GM13976 (cell line): ENCODE measurements at places on chromosomes 5 and 9.

DNA sequence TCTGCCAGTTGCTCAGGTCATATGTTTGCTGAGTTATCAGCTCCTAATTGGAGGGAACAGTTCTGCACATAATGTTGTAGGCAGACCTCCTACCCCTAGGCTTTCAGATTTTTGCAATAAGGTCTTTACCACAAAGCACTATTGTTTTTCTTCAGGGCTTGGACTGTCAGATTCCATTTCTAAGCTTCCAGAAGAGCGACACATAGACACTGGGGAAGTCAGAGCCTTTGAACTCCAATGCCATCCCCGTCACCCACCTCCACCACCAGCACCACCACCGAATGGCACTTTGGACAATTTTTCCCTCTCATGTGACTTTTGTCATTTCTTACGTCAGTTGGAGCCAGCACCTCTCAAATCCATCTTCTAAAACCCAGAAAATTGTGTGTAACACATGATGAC, 28.3 kb upstream of the SPRY4 start:
- DNase-seq, result no peak

GRCh38 chr9:124273427-124274160, 15.8 kb downstream of the NEK6 start:
- no peak for DNase-seq

DNA sequence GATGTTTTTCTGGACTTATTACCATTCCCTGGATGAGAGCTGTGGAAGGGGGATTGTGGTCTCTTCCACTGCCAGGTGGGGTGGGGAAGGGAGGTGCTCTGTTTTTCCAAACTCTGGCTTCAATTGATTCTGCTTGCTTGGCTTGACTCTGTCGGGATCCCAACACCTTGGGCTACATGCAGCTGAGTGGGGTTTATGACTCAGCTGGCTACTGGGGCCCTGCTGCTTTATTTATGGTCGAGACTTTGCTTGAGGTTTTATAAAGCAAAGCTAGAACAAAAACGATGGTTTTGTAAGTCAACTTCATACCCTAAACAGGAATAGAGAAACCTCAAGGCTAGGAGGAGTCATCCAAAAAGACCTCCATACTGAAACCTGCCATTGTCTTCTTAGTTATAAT, 76.3 kb downstream of the AOPEP start:
- peak; percentile 57 for DNase-seq

DNA sequence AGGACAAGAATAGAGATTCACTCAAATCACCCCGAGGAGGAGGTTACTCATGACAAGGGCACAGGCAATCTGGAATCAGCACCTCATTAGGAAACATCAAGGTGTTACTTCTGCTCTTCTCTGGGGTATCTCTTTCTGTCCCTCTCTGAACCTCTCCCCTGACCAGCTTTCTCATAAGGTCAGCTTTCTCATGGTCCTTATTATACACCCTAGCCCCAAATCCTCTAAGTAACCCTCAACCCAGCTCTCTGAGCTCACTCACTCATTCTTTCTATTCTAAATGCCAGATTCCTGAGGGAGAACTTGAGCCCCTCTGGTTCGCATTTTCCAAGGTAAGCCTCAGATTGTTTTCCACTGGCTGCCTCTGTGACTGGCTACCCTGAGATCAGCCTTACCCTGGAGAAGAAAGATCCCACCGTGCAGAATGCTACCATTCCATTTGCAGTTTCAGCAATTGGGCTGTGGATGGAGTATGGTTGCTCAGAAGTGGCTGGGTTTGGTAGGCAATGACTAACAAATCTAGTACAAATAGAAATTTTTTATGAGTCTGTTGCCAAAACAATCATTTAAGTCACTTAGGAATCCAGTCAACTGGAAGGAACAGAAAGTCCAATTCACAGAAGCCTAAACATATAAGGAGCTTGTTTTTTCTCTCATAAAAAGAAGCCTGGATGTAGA, 9.0 kb upstream of the TIMD4 start:
- DNase-seq, result no peak

GRCh38 chr9:112142420-112142819, 32.7 kb downstream of the SUSD1 start:
- DNase-seq, result no peak

- no peak for DNase-seq
Measured at GRCh38 chr9:91577633-91578061, 154.0 kb upstream of the NFIL3 start.

- DNase-seq, result no peak
Measured at GRCh38 chr5:171832775-171833174, 47.2 kb downstream of the SMIM23 start.

- no peak for DNase-seq
Measured at GRCh38 chr5:120682851-120683250, 218.8 kb downstream of the PRR16 start.

DNA sequence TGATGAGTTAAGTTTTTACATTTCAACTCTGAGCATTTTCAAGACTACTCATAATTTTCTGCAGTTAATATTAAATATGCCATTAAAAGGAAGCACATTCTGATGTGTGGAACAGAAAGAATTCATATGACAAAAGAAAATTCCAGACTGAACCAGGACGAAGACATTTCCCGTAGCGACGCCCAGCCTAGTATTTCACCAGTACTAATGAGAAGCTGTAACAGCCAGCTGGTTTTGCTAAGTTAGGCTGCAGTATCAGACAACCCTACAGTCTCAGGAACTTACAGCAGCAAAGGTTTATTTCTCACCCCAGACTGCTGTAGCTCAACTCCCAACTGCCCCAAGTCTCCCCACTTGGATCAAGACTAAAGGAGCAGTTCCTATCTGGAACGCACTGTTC, 91.6 kb downstream of the TMEM174 start:
- DNase-seq, result no peak

- DNase-seq, result no peak
Measured at GRCh38 chr9:127258606-127259471, 5.7 kb upstream of the GARNL3 start.

- no peak for DNase-seq
Measured at GRCh38 chr9:125470767-125471580, 209.3 kb downstream of the GAPVD1 start.

DNA sequence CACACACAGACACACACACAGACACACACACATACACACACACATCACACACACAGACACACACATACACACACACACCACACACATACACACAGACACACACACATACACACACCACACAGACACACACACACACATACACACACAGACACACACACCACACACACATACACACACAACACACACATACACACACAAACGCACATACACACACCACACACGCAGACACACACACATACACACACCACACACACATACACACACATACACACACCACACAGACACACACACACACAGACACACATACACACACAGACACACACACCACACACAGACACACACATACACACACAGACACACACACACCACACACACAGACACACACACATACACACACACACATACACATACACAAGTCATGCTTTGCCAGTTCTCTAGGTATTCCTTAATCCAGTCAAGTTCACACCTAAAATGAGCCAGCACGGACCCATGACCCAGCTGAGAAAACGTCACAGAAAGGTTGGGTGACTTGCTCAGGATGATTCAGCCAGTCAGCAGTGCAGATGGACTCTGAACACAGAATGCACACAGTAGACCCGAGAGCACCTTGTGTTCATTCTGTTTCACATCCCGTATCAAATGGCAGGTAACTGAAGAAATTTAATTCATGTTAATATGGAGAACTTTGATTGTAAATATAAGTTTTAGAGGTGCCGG, 746.4 kb downstream of the MTRR start:
- DNase-seq, result no peak

DNA sequence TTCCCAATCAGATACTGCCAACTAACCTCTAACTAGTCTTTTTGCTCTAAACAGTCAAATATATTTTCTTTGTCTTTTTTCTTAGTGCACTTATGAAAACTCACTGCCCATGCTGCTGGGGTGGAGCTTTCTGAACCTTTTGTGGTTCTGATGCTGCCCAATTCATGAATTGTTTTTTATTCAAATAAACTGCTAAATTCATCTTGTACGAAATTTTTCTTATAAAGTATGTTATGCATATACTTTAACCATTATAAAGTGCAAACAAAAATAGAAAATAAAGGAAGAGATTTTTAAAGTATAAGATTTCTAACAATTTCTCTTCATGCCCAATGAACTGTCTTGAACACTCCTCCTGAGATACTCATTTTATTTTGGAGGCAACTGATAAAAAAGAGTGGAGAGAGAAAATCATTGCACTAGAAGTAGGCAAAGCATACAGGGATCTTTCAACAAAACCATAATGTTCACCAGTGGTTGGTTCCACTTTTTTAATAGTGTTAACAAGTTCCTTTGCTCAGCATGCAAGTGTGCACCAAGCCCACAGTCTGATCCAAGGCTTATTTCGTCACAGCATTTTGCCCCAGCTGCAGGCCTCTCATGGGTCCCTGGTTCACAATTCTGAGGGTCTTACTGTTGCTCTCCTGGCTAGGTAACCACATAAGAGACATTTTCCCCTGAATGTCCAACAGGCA, 6.2 kb upstream of the FYB1 start:
- DNase-seq, result no peak

- no peak for DNase-seq
Measured at GRCh38 chr5:3194684-3195083, 400.9 kb upstream of the IRX1 start.

- DNase-seq, result no peak
Measured at GRCh38 chr9:84271921-84272556, 68.5 kb downstream of the SLC28A3 start.

DNA sequence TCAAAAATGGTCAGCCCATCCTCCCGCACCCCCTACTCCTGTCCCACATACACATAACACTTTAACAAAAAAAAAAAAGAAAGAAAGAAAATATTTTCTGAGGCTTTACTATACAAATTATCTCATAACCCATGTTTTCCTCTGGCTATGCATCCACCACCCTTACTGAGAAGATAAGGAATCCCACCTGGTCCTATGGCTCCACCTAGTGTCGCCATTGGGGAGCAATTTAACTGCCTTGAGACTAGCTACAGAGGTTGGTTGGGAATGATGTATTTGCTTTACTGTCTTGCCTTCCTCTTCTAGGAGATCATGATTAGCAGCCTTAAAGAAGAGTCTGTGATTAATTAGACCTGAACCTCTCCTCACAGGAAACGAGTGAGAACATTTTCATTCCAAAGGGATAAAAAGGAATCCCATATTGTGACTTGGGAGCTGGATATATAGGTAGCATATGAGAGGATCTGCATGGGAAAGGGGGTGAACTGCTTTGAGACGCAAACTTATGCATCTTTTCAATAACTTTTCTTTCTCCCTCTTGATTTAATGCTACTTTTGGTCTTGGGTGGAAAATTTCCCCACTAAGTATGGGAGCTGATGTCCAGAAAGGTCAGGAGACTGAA, 77.7 kb upstream of the SELENOP start:
- peak; percentile 64 for DNase-seq

DNA sequence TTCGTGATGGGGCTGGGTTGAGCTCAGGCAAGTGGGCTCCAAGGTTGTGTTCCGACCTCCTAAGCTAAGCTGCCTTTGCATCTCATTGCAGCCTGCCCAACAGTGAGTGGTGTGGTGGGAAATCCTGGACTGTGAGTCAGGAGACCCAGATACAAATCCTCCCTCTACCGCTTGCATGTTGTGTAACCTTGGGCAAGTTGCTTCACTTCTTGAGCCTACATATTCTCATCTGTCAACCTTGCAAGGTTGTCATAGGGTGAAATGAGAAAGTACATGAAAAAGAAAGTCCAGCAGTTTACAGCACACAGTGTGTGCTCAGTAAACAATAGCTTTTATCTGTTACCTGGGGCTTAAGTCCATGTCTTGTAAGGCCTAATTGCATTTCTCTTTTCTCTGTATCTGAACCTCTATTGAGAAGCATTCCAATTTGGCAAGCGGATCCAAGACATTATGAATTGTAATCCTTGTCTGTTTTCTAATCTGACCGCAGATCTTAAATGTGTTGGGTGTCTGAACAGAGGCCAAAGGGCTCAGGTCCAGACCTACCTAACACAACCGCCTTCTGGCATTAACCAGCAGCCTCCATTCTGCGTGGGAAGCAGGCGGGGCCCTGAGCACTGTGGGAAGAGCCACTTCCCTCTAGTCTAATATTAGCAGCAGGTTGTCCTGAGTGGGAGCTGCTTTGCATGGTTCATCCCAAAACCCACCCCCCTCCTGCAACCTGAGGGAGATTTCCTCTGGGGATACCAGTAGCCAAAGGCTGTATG, 1.8 kb upstream of the GALNT12 start:
- no peak for DNase-seq

GRCh38 chr5:14115323-14115895, 27.7 kb upstream of the TRIO start:
- DNase-seq, result no peak

- no peak for DNase-seq
Measured at GRCh38 chr9:134945509-134946275, 28.0 kb upstream of the FCN1 start.

DNA sequence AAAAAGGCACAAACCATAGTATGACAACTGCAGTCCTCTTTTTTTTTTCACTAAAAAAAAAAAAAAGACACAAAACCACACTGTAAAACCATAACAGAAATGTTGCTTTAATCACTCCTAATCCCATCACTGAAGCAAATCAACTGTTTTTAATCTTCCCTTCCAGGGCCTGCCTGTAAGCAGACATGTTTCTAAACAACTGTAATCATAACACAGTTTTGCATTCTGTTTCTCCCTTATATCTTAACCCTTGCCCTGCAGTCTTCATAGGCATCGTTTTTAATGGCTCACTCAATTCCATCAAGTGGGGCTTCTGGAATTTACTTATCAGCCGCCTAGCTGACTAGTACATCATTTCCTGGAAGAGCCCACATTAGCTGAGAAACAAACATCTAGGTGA, 111.0 kb upstream of the SLC25A48 start:
- no peak for DNase-seq

- DNase-seq, result no peak
Measured at GRCh38 chr9:91800473-91801030, 149.5 kb downstream of the ROR2 start.

- DNase-seq, result no peak
Measured at GRCh38 chr9:125886365-125886764, 139.2 kb downstream of the PBX3 start.

DNA sequence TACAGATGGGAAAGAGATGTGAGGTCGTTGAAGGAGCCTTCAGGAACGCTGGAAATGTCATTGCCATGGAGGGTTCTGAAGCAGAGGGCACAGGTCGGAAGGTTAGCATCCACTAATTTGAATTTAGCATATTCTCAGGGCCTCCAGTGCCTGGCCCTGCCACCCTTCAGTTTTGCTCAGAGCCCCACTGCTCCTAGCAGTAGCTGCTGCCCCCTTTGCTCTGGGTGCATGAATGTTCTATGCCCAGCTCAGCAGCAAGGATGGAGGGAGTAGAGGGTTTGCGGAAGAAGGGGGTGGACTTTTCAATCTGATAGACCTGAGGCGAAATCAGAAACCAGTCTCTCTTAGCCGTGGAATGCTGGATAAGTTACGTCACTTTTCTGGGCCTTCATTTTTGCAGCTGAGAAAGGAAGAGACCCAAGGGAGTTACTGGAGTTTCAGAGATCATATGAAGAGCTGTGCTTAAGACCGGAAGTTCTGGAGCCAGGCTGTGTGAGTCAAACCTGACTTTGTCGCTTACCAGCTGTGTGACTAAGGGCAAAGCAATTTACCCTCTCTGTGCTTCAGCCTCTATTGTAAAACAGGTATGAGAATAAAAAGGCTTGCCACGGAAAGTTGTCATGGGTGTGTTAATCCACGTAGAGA, 133.2 kb upstream of the PANK3 start:
- DNase-seq, result no peak
